ENCODE measurements at places on chromosomes 16 and 17.

DNA sequence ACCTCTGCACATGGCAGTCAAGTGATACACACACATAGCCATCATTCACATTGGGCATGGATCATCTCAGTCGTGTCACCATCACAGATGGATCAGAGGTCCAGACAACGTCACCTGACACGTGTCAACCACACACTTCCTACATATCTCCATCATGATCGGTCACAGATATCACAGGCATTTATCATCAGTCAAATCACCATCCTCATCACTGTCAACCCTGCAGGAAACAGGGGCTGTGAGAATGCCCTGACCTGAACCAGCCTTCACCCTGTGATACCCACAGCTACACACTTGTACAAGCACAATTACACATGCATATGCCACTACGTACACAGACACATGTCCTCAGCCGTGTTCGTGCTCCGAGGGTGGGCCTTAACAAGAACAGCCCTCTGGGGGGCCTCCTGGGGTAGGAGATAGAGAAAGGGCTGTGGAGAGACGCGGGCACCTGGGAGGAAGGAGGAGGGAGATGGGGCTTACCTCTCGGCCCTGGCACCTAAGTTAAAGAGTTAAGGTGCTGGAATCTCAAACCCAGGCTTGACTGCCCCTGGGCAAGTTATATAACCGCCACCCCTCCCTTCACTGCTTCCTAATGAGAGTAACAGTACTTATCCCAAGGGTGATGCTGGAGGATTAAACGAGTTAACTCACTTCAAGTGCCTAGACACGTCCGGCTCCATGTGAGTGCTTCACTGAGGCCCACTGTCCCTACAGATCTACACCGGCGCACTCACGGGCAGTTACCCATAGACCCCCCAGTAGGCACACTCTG, 1.1 kb downstream of the SLC12A4 start:
- no peak for DNase-seq

DNA sequence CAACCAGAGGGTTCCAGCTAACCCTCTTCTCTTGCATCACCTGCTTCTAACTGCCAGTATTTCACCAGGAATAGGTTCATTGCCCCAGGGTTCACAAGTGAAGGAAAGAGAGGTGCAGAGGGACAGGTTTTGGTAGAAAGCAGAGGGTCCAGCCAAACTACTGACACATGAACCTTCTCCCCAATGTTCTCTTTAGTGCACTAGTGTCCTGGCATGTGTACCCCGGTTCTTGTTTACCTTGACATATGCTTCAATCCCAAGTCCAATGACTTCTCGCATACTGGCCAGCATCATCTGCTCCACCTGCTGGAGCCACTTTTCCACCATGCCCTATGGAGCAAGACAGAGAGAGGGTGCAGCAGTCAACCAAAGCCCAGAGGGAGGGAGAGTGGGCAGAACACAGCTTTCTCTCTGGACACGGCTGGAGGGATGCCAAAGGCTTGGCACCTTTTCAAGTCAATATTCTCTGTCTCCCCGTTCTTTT, 90.6 kb downstream of the DNAH3 start:
- DNase-seq, result no peak

DNA sequence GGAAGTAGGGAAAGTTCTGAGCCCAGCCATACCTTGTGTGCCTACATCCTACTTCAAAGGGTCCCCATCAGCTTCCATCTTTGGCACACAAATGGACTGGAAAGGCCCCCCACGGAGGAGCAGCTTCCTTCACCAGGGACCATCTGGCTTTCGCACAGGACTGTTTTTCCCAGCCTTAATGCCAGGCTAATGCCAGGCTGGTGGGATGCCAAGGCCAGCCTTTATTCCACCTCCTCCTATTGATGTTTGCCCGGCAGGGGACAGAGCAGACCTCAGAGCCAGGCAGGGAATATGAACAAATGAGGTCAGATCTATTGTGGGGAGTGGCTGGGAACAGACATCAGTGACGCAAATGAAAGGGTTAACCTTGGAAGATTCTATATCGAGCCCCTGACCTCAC, 5.7 kb downstream of the GPR179 start:
- peak; percentile 46 for DNase-seq

- DNase-seq, result peak; percentile 52
Observed at GRCh38 chr17:50262001-50262794, 12.1 kb upstream of the TMEM92 start.

DNA sequence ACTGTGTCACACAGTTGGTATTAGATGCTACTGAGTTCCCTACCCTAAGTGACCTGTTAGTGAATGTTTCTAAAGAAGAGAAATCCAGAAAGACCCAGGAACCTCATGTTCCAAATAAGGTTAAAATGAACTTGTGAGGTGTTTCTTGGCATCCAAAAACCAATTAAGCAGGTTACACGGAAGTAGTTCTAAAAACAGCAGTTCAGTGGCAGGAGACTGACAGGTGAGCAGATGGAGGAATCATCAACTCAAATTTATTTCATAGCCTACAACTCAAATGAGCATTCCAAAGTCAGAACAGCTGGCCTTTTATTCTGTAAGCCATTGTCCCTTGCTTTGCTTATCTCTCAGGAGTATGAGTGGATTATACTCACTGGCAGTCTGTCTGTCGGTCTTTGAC, 188.3 kb downstream of the IRX3 start:
- DNase-seq, result no peak

- DNase-seq, result peak; percentile 94
Observed at GRCh38 chr17:19346351-19347255, 15.9 kb downstream of the B9D1 start.

GRCh38 chr17:77465358-77466041, 324.7 kb downstream of the SEC14L1 start:
- DNase-seq, result no peak

GRCh38 chr17:6506679-6507231, 49.6 kb downstream of the PITPNM3 start:
- peak; percentile 55 for DNase-seq

DNA sequence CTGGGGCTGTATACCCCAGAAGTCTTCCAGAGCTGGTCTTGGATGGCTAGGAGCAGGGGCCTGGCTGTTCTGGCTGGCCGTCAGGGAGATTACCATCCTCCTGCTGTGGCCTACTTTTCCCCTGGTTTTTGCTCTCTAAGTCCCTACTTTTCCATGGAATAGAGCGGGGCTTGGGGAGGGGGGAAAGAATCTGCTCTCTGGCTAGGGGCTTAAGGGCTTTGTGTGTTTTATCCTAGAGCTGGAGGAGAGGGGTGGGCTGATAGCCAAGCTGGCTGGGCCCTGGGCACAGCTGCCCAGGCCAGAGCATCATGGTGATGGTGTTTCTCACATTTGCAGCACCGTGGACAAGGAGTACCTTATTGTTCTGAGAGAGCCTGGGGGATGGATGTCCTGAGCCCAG, 3.6 kb downstream of the NRN1L start:
- no peak for DNase-seq

DNA sequence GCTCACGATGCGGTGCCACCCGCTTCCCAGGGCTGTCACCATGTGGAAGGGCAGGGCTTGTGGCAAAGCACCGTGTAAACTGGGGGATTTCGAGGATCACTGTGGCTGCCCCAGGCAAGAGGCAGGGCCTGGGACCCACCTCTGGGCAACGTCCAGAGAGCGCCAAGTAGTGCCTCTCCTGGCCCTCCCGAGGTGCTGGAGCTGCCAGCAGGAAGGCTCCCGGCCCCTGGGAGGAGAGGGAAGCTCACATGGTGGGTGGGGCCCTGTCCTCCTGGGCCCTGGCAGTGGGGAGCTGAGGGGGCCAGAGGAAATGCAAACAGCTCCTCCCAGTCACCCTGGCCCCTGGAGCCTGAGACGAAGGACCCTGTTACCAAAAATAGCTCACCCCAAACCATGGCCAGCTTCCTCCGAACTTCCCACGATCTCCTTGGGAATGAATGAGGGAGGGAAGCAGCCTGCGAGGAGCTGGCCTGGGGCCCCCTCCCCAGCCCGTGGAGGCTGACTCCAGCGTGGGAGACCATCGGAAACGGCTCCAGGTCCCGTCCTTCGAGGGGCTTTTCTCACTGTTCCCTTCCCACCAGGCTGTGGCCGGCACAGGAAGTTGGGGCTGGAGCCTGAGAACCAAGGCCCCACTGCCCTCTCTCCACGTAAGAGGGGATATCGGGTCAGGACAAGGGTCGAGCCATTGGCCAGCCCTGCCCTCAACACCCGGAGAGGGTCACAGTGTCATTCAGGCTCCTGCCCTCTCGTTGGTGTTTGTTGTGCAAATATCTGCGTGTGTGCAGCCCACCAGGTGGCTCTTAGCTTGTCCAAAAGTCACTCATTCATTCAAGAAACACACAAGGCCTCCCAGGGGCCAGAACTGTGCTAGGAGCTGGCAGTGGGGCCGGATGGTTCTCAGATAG, 17.7 kb downstream of the VASN start:
- DNase-seq, result no peak

DNA sequence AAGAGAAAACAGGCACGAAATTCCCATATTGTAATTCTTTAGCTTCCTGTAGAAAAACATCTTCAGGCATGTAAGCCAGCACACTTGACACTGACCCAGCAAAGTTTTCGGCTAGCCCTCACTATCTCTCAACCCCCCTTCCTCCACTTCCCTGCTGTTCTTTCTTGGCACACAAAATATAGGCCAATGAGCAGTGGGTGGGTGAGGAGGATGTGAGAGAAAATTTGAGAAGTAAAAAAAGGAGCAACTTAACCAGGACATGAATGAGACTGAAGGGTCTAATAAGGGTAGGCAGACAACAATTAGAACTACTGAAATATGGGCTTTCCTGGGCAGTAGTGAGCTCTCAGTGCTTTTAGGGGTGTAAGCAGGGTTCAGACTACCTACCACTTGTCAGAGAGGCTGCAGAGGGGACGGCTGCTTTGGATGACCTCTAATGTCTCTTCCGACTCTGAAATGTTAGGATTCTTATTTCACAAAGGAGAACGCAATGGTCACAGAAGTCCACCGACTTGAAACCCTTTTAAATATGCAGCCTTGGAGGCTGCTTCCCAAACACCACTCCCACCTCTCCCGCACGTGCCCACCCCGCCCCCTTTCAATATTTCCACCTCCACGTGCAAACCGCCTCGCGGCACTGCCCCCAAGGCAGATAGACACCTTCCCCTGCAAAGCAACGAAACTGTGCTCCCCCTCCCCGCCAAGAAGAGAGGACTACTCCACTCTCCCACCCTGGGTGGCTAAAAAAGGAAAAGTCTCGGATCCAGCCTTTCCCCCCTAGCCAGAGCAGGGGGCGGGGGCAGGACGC, 889 bp downstream of the MBTD1 start:
- no peak for DNase-seq

- no peak for DNase-seq
Observed at GRCh38 chr17:42488032-42488431, 29.4 kb downstream of the ATP6V0A1 start.

- no peak for DNase-seq
Observed at GRCh38 chr17:82193520-82194220, 19.0 kb downstream of the CCDC57 start.

GRCh38 chr16:79635488-79635887, 35.0 kb upstream of the MAF start:
- no peak for DNase-seq

DNA sequence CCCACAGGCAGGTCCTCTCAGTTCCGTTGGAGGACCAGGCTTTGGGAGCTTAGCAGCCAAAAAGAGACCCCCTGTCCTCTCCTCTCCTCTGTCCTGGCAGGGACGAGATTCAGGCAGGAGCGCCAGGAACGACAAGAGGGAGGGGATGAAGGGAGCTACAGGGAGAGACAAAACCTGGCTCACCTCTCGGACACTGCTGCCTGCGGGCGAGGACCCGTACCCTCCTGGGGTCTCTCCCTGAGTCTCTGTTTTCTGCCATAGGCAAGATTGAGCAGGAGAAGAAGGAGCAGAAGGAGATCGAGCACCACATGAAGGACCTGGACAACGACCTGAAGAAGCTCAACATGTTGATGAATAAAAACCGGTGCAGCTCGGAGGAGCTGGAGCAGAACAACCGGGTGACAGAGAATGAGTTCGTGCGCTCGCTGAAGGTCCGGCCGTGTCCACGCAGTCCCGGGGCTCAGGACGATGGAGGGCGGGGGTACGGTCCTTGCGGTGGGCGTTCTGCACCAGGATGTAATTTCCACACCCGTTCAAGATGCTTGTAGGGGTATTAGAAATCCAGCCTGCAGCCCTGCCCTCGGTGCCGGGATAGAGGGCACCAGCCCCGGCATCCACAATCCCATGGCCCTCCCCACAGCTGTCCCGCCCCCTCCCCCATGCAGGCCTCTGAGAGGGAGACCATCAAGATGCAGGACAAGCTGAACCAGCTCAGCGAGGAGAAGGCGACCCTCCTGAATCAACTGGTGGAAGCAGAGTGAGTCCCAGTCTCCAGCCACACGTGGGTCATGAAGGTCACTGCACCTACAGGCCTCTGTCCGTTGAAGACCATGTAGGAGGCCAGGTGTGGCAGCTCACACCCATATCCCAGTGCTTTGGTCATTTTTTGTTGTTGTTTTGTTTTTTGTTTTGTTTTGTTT, 13.8 kb upstream of the GAA start:
- DNase-seq, result no peak

- no peak for DNase-seq
Observed at GRCh38 chr16:49554681-49555080, 181.1 kb downstream of the C16orf78 start.

Measured in posterior vena cava (tissue), 2 donors.